ENCODE measurements at places on chromosomes 13 and 19.

DNA sequence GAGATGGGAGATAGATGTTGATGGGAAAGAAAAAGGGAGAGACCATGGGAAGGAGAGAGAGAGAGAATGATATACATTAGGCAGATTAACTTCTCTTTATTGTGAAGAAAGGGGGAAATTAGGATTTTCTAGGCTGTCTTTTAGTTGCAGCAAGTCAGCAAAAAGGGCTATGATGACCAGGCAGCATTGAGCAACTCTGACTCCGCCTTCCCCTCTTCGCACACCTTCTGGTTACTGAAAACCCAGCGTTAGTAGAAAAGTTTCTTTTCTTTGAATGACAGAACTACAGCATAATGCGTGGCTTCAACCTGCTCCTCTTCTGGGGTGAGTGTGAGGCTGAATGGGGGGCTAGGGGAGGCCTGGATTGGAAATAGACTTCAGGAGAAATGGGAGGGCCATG, at the start of gene ADGRE1:
Gene ADGRE1 (plus strand): TSS at position 264 of the 400 bp plus-strand sequence. CDS start 30 bp downstream, at position 294.
- no peak for DNase-seq

DNA sequence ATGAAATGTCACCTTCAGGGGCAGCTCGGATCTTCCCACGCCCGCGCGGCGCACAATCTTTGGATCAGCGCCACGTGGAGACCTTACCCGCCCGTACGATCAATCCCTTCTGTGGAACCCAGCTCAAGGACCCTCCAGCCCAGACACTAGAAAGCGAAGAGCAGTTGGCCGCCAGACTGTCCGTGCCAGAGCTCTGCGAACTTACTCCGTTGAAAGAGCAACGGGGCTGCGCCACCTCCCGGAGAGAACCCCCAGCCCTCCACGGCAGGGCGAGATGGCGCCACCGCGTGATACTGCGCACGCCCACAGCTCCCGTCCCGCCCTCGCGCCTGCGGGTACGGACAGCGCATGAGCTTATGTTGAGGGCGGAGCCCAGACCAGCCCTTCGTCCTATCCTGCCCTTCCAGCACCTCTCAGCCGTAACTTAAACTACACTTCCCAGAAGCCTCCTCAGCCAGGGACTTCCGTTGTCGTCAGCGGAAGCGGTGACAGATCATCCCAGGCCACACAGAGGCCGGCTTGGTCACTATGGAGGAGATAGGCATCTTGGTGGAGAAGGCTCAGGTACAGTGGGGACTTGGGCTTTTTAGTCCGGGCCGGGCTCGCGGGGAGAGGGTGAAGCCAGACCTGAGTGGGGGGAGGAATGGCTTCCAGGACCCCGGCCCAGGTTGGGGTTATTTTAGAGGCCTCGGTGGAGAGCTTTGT, at the start of gene PSMC4:
Gene PSMC4 (plus strand): TSS at position 491 of the 705 bp plus-strand sequence. CDS start 38 bp downstream, at position 529.
- peak; percentile 99 for DNase-seq

DNA sequence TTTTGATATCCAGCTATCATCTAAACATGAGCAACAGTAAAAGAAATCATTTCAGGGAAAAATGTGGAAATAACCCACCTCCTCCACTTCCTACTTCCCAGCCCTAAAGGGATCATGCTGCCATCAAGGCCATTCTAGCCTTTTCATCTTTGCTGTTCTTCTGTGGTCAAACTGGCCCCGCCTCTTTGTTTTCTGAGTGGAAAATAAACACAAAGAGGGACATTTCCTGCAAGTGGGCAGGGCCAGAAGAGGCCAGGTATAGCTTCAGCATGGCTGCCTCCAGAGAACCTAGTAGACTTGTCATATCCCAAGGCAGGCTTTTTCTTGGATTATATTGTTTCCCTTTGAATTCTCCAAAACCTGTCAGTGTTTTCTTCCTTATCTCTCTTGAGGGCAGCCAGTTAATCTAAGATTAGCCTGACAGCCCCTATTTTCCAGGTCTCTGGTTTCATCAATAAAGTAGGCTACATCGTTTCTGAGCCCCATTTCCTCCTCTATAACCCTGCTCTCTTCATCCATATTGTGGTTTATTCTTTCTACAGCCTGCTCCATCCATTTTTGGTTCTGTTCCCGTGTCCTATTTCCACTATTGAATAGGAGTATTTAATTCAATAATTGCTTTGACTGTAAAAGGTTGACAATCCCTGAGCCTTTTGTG, 117.6 kb downstream of the GPC6 start:
- no peak for DNase-seq

DNA sequence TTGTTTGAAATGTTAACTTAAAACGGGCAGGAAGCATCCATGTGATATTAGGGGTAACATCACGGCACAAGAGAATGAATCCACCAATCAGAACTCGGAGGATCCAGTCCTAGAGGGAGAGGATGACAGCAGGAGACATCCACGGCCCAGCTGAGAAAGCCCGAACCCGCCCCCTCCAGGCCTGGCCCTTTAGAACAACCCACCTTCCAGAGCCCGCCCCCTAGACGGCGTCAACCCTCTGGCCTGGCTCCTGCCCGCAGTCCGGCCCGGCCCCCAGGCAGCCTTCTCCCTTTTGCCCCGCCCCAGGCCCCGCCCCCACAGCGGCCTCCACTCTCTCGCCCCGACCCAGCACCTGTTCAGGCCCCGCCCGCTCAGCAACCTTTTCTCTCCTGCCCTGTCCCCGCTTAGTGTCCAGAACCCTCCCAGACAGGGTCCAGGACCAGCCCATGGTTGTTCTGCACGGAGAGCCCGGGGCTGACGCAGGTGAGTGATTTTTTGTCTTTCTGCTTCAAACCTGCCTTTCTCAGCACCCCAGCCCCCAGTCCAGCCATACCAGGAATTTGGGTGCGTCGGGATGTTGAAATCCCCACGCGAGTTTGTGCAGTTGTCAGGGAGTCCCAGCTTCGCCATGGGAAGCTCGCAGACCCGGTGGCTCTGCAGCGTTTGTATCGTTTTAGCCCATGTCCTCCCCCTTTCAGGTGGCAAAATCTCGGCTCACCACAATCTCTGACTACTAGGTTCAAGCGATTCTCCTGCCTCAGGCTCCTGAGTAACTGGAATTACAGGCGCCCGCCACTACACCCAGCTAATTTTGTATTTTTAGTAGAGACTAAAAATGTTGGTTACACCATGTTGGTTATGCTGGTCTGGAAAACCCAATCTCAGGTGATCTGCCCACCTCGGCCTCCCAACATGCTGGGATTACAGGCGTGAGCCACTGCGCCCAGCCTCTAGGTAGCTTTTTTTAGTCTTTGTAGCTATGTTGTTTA, 16.1 kb downstream of the ZNF816 start:
- DNase-seq, result no peak

DNA sequence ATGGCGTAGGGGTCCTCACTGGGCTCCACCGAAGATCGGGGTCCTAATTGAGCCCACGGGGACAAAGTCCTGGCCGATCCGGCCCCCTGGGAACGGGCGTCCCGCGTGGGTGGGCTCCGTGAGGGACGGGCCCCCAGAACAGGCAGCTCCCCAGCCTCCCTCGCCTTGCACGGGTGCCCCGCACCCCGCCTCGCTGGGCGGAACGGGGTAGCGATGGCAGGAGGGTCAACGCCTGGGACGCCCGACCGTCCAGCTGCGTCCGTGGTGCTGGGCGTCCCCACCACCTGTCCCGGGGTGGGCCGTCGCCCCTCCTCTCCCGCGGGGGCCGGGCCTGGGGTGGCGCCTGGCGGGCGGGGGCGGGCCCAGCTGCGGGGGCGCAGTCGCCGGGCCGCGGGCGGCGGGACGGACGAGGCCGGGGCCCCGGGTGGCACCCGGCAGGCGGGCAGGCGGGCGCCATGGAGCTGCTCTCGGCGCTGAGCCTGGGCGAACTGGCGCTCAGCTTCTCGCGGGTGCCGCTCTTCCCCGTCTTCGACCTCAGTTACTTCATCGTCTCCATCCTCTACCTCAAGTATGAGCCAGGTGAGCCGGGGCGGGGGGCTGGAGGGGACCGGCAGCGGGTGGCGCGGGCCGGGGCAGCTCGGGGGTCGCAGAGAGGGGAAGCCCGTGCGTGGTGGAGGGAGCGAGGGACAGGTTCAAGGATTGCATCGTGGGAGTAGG, at the start of gene TMEM38A:
Gene TMEM38A (plus strand): TSS at position 377 of the 717 bp plus-strand sequence. CDS start 79 bp downstream, at position 456.
- no peak for DNase-seq

GRCh38 chr13:111864566-111864965, 202.4 kb upstream of the SOX1 start:
- DNase-seq, result no peak

DNA sequence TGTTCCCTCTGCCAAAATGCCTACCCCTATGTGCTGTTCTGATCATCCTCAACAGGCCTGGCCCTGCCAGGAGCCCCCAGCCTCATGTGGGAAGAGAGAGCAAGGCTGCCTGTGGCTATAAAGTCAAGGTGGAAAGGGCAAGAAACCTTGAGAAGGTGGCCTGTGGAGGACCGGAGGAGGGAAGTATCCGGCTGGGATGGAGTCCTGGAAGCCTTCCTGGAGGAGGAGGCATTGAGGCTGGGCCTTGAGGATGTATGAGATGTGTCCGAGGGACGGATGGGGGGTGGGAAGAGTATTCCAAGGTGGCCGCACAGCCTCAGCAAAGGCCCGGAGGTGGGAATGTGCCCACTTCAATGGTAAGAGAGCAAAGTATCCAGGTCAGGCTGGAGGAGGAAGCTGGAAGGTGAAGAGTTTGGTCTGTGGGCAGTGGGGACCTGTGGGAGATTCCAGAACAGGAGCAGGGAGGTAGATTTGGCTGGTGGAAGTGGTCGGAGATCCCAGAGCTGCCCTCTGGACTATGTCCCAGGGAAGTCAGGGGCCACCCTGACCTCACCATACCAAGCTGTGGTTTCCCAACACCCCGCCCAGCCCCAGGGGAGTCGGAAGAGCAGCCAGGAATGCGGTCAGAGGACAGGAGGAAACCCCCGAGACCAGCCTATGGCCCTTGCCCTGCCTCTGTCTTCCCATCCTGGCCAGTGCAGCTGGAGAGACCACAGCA, 3.0 kb upstream of the PLIN4 start:
- DNase-seq, result no peak

DNA sequence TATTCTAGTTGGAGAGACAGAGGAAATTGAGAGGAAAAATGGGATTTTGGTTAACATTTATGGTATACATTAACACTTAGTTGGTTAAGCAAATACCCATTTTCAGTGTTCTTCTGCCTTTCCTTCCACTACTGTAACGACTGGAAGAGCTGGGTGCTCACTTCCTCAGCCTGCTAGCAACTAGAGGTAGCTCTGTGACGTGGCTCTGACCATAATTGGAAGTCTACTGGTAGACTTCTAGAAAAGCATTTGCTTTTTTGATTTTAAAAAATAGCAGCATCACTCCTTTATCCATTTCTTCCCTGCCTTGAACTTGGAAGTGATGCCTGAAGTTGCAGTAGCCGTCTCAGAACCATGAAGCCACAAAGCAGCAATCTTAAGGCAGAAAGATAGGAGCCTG, 15.9 kb downstream of the NHLRC3 start:
- no peak for DNase-seq

All from skin of body (tissue), 3 donors.